ENCODE measurements at places on chromosomes 7 and 10.

DNA sequence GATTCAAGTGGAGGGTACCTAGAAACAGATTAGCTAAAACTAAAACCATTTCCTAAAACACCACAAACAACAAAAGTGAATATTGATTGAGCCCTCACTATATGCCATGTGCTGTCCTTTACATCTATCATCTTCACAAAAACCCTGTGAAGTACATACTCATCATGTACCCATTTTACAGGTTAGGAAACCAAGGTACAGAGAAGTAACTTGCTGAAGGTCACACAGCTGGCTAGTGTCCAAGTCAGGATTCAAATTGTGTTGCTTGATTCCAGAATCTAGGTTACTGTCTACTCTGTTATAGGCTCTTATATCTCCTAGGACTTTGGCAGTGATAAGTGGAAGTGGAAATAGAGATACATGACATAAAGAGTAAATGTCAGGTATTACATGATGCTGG, 463.8 kb downstream of the LRMDA start:
- DNase-seq: no peak

GRCh38 chr7:111076205-111076604, 14.7 kb upstream of the LRRN3 start:
- no peak for DNase-seq

DNA sequence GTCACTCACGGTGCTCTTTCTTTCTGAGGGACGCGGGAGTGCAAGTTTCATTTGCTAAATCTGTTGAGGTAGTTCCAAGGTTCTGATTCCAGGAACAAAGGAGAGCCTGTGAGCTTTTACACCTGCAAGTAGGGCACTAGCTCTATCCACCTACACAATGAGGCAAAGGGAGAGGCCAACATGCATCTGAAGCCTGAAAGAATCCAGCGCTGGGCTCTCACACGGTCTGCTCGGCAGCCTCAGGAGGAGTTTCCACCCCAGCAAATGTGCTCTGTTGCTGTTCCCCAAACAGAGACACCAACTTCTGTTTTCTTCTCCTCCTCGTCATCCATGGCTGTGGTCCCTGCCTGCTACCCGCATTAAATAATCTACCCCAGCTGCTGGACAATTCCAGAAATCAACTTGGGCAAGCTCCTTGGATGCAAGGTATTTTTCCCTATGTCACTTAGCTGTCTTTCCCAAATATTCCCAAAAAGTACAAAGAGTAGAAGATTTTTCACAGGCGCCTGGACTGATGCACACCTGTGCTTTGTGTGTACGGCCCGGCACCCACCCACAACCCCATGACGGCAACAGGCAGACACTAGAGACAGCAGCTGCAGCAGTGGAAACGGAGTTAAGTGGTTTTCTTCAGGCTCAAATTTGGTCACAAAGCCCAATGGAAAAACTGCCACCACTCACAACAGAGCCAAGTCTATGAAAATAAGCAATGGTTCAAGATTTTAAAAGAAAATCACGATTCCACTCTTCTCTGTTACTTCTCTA, 176.8 kb downstream of the ZMYND11 start:
- DNase-seq: no peak

DNA sequence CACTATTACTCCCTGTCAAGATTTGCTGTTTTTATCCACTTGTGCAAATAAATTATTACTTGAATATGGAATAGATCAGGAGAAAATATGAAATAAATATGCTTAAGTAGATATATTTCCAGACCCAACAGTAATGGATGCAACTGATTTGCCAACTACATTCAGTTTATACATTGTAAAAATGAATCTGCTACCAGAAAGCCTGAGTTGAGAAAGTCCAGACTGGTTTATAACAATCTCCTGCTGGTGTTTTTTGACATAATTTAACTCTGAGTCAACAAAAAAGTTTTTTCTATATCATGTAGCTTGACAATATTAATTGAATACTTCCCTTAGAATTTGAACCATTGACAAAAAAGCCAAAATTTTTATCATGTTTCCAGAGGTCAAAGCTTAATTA, 265.8 kb upstream of the SEMA3D start:
- DNase-seq: no peak

- no peak for DNase-seq
These were observed 188.9 kb downstream of the ARHGAP12 start for GRCh38 chr10:31739711-31740110.

DNA sequence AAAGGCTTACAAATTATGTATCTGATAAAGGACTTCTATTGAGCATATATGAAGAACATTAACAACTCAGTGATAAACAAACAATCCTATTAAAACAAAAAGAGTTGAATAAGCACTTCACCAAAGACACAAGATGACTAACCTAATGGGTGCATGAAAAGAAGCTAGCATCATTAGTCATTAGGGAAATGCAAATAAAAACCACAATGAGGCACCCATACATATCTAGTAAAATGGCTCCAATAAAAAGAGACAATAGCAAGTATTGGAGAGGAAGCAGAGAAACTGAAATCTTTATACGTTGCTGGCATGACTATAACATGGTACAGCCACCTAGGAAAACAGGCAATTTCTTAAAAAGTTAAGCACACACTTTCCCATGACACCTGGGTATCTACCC, 77.6 kb upstream of the ZMIZ1 start:
- no peak for DNase-seq

DNA sequence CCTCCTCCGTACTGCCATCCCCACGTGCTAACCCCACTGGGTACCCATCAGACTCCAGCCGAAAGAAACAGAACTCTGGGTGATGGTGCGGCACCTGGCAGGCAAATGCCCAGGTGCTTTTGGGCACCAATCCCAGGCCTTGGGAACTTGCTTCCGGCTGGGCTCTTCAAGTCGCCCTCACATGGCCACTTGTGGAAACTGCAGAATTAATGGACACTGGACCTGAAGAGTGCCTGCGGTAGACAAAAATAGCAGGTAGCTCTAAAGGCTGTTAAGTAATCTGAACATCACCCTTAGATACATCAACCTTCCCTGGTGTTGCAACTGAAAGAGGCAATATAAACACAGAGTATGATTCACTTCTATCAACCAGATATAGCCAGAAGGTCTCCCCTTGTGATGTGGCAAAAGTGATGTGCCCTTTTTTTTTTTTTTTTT, 644.4 kb downstream of the GRM8 start:
- no peak for DNase-seq

DNA sequence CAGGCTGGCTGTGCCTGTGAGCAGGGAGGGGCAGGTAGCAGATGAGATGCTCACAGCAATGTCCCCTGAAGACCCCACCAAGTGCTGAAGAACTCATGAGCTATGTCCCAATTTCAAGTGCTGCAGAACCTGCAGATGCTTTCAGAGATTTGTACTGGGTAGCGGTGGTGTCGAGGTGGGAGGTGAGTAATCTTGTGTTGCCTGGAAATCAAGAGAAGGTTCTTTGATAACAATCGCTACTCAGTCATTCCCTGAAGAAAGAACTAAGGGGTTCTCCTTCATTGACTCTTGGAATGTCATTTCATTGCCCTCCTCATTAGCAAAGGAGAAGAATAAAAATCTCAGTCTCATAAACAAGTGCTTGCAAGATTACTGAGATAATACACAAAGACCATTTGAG, 246.4 kb downstream of the EMX2 start:
- DNase-seq: no peak

- no peak for DNase-seq
These were observed 306.0 kb downstream of the GRID1 start for GRCh38 chr10:86060386-86061277.

- DNase-seq: no peak
These were observed 253.2 kb upstream of the SMIM30 start for GRCh38 chr7:113371416-113372043.

- DNase-seq: no peak
These were observed 96.9 kb downstream of the CD36 start for GRCh38 chr7:80735330-80735729.

DNA sequence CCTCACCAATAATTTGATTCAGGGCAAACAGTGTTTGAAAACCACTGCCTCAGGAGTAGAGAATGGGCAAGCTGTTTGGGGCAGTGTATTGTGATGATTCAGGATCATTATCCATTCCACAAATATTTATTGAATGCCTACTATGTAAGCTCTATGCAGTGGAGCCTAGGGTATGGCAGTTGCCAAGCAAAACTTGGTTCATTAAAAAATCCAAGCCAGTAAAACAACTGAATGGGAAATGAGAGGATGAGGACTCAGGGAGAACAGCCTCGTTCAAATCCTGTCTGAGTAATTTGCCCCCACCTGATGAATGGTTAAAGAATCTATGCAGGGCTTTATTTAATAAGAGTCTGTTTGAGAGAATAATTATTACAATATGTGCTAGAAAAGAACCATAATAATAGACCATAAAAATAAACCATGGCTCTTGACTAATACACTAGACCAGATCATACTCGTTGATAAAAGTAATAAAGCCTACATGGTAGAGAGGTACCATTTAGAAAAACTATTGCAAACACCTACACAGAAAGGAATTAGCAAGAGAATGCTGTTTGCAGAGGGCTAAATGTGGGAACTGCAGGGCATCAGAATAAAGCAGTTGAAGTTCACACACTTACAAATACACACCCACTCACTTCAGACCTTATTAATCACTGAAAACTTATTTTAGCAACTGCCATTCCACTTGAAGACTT, 71.7 kb downstream of the CREB5 start:
- DNase-seq: no peak

- DNase-seq: no peak
These were observed 86.2 kb upstream of the CACUL1 start for GRCh38 chr10:118840776-118841468.

DNA sequence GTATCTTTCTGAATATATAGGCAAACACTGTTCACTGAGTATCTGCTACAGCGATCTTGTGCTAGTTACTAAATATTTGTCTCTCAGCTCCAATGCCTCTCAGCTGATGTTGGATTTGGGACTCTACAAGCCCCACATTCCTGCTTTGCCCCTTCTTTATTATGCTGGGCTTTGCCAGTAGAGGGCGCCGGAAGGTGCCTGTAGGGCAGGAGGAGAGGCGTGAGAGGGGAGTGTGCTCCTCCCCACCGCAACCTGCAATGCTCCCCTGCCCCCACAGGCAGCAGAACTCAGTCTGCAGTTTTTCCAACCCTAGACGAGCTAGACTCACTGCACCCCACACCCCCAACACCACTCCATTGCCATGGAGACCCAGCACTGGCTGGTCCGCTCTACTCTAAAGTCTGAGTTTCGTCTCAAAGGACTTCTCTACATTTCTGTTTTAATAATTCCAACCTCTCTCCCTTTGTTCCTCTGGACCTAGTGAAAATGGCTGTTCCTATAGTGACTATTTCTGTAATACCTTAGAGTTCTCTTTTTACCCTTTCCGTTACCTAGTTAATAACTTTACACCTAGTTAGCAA, 337.6 kb downstream of the CCSER2 start:
- no peak for DNase-seq

DNA sequence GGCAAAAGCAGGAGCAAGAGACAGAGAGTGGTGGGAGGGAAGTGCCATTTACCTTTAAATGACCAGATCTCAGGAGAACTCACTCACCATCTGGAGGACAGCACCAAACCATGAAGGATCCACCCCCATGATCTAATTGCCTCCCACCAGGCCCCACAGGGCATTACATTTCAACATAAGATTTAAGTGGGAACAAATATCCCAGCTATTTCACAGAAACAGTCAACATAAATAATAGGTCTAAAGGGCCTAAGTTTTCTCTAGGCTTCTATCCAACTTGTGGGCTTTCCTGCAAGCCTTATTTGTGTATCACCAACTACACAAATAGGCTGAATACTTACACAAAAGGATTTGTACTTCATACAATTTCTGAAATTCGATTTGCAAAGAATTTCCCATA, 196.8 kb upstream of the POT1 start:
- DNase-seq: peak; percentile 28

DNA sequence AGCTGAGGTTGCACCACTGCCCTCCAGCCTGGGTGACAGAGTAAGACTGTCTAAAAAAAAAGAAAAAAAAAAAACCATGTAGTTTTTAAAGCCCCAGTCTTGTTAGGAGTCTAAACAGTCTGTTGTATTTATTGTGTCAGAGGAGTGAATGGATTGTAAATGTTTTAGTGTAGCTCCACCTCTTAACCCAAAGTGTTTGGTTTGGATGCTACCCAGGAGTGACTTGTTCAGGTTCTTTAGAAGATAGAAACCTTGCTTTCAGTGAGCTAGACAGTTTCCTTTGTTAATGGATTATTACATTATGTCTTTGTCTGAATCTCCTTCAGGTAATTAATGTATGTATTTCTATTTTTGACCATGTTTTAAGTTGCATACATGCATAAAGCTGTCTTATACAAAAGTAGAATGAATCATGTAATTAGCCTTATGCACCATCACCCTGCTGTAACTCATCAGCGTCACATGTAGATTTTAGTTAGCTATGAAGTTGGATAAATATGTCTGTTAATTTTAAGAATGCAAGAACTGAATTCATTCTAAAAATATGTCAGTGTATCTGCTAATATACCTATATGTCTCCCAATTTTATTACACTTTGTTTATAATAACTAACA, 97.7 kb downstream of the TAF3 start:
- DNase-seq: peak; percentile 26

DNA sequence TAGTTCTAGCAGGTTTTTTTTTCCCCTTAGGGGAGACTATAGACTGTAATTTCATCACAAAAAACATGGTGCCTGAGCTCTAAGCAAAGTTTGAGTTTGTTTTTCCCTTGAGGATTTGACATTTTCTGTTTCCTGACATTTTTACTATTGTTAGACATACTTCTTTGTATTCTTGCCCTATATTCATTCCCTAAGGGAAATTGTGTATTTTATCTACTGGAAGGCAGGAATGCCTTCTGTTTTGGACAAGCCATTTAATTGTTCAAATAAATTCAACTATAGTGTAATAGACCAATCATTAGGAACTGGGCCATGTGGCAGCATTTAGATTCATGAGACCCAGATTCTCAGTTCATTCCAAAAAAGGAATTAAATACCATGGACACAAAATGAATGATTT, 335.0 kb downstream of the EXOC4 start:
- no peak for DNase-seq

DNA sequence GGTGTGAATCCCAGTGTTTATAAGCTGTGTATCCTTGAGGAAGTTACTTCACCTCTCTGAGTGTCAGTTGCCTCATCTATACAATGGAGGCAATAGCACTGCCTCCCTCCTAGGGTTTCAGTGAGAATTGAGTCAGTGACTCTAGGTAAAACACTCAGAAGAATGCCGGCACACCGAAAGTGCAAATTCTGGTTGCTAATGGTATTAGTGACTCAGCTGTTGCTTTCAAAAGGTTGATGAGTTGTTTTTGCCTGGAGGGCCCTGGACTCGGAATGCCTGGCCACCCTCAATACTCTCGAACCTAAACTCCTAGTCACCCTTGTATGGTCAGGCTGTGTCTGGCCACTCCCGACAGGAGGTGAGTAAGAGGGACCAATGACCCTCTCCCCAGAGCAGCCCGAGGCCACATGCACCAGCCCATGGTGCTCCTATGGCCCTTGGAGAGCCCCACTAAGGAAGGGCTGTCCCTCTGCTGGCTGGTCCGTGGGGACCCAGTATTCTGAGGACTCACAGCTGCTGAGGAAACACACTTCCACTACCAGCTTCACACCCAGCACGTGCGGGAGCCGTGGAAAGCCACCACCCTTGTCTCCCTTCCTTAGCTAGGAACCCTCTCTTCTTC, 60.2 kb downstream of the CALML3 start:
- DNase-seq: no peak
